ENCODE measurements at places on chromosomes 5 and 9.

DNA sequence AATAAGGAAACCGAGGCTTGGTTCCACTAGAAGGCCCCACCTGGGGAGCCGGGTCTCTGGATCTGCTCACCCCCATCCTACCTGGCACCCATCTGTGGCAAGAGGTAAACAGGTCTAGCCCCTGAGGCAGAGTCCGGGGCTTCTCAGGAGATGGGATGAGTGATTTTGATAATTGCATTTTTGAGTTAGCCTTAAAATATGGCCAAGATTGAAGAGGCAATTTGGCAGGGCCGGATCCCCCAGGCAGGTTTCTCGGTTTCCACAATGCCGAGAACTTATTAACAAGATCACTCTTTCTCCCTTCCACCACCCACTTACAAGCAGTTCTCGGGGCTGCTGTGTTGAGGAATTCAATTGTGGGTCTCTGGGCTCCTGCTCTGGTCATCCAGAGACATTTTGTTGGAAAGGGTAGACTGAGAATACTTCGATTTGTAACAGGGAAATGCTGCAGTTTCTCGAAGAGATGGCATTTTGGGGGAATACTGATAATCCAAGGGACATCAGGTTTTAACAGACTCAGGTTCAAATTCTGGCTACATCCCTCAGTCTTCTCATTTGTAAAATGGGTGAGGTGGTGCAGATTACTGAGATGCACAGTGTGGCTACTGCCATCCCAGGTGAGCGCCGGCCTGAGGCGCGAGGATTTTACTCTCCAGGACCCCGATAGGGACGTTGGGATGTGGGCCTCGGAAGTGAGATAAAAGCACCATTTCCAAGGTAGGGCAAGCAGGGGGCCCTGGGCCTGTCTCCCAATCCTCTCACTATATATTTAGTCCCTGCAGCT, 194.2 kb downstream of the CDK5RAP2 start:
- H3K36me3 ChIP-seq: no peaks in the 10 kb centered on the region
- H3K4me1 ChIP-seq: no peaks in the 10 kb centered on the region
- DNase-seq: no peak
- no peak overlapping the region for H3K4me3 ChIP-seq
- no peaks in the 10 kb centered on the region for H3K27me3 ChIP-seq

GRCh38 chr5:14148890-14149671, 5.9 kb downstream of the TRIO start:
- H3K4me1 ChIP-seq: peaks cover 23% of the 10 kb centered on the region
- peak overlapping the region; percentile 98 for H3K27ac ChIP-seq
- no peak overlapping the region for H3K4me3 ChIP-seq

DNA sequence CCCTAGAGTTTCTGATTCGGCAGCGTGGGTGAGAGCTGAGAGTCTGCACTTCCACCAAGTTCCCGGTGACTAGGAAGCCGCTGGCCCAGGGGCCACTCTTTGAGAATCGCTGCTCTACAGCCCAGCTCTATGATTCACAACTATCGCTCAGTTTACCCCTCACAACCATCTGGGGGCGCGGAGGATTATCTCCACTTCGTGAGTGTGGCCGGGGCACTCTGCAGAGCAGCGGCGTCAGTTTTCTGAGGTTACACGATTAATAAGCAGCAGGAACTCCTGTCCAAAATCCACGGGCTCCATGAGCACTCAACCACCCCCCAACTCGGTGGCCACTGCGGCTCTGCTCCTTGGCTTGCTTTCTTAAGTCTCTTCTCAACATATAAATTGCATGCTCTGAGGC, 19.3 kb downstream of the CORO2A start:
- H3K36me3 ChIP-seq: no peaks in the 10 kb centered on the region
- H3K4me3 ChIP-seq: no peak overlapping the region
- no peak overlapping the region for H3K27ac ChIP-seq
- H3K4me1 ChIP-seq: no peaks in the 10 kb centered on the region

GRCh38 chr9:94913550-94913949, 187.1 kb downstream of the AOPEP start:
- no peak overlapping the region for H3K4me3 ChIP-seq
- no peak for DNase-seq
- no peaks in the 10 kb centered on the region for H3K27me3 ChIP-seq
- H3K36me3 ChIP-seq: no peaks in the 10 kb centered on the region
- peak overlapping the region; percentile 75 for H3K27ac ChIP-seq
- H3K4me1 ChIP-seq: peaks cover 7% of the 10 kb centered on the region

- no peaks in the 10 kb centered on the region for H3K4me1 ChIP-seq
- DNase-seq: peak; percentile 15
- H3K4me3 ChIP-seq: no peak overlapping the region
- H3K27ac ChIP-seq: no peak overlapping the region
These were observed 73.2 kb upstream of the EPB41L4A start for GRCh38 chr5:112492291-112492690.

- no peaks in the 10 kb centered on the region for H3K27me3 ChIP-seq
- H3K4me1 ChIP-seq: no peaks in the 10 kb centered on the region
- H3K4me3 ChIP-seq: no peak overlapping the region
- H3K36me3 ChIP-seq: no peaks in the 10 kb centered on the region
- DNase-seq: no peak
These were observed 59.3 kb upstream of the SELENOP start for GRCh38 chr5:42870882-42871418.

GRCh38 chr5:149671544-149671943, 58.6 kb upstream of the PPARGC1B start:
- no peak overlapping the region for H3K27ac ChIP-seq
- no peaks in the 10 kb centered on the region for H3K4me1 ChIP-seq
- no peak overlapping the region for H3K4me3 ChIP-seq
- no peak for DNase-seq

- H3K4me3 ChIP-seq: no peak overlapping the region
- H3K36me3 ChIP-seq: no peaks in the 10 kb centered on the region
- no peaks in the 10 kb centered on the region for H3K27me3 ChIP-seq
- no peak overlapping the region for H3K27ac ChIP-seq
These were observed 145.1 kb downstream of the IRX1 start for GRCh38 chr5:3740546-3741373.

- no peak overlapping the region for H3K4me3 ChIP-seq
- no peaks in the 10 kb centered on the region for H3K4me1 ChIP-seq
- no peaks in the 10 kb centered on the region for H3K36me3 ChIP-seq
- DNase-seq: no peak
These were observed 441.9 kb upstream of the PIK3R1 start for GRCh38 chr5:67773411-67774266.

DNA sequence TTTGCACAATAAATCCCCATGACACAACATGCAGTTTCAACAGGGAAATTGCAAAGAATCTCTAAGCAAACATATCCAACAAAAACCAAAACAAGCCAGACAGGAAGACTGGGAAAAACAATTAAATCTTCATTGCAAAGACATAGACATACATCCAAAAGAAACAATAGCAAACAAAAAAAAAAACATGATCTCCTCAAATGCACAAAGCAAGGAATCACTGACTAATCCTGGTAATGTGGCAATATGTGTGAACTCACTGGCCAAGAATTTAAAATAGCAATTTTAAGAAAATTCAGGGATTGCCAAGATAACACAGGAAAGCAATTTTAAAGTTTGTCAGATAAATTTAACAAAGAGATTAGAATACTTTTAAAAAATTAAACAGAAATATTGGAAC, 520.1 kb upstream of the SMC2 start:
- H3K4me1 ChIP-seq: no peaks in the 10 kb centered on the region
- H3K27me3 ChIP-seq: no peaks in the 10 kb centered on the region
- no peak overlapping the region for H3K27ac ChIP-seq
- no peak for DNase-seq
- no peak overlapping the region for H3K4me3 ChIP-seq

- no peak overlapping the region for H3K4me3 ChIP-seq
- no peak for DNase-seq
- H3K27me3 ChIP-seq: no peaks in the 10 kb centered on the region
- H3K27ac ChIP-seq: no peak overlapping the region
These were observed 47.9 kb downstream of the SLC36A1 start for GRCh38 chr5:151495320-151495719.

GRCh38 chr5:65059681-65060598, 291.2 kb downstream of the CWC27 start:
- no peak overlapping the region for H3K4me3 ChIP-seq
- H3K27ac ChIP-seq: no peak overlapping the region
- H3K4me1 ChIP-seq: peaks cover 8% of the 10 kb centered on the region
- H3K36me3 ChIP-seq: no peaks in the 10 kb centered on the region
- no peak for DNase-seq

DNA sequence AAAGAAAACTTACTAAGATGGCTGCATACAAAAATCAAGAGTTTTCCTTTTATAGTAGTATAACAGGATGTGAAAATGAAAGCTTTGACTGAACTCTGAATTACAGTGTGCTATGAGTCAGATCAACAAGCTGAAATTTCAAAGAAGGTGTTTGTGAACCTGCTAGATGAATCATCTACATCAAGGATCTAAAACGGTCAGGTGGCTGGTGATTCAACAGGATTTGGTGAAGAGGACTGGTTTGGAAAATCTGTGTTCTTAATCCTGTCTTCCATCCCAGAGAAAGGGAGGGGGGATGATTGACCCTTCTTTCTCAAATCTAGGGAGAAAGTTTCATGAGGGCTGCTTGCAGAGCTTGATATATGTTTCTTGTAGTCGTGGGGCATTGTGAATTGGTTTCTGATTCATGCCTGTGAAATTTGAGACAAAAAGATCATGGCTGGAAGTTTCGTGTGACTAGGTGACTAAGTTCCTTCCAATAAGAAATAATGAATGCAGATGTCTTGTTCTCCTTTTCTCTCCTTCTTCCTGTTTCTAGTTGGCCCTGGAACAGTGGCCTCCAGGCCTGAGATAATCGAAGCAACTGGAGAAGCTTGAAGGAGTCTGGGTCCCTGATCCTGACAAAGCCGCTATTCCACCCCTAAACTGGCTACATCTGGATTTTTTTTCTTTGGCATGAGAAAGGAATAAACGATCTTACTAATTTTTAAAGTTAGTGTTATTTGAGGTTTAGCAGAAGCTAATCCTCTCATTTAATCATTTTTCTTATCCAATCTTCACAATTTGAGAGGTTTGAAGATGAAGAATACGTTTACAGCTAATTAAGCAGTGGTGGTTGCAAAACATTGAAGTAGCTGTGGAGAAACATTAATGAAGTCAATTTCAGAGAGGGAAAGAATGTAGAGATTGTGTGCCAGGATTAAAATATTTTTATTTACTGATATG, 67.2 kb downstream of the MRPS30 start:
- H3K27me3 ChIP-seq: no peaks in the 10 kb centered on the region
- H3K4me3 ChIP-seq: no peak overlapping the region

Measured in uterus (tissue), 4 donors.